GM03348 (cell line): ENCODE measurements at places on chromosomes 4 and X.

DNA sequence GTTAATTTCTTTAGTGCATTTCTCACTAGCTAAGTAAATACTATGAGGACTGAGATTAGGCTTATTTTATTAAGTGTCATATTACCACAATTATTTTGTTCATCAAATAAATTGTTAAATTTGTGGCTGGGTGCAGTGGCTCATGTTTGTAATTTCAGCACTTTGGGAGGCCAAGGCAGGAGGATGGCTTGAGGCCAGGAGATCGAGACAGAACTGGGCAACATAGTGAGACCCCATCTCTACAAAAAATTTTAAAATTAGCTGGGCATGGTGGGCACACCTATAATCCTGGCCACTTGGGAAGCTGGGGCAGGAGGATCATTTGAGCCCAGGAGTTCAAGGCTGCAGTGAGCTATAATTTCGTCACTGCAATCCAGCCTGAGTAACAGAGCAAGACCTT is 6.8 kb downstream of the SEC24D start:
- DNase-seq = no peak

- no peak for DNase-seq
These were observed 50.5 kb downstream of the HELT start for GRCh38 chr4:185068837-185069236.

GRCh38 chr4:142324572-142324971 is 521.5 kb downstream of the INPP4B start:
- no peak for DNase-seq

DNA sequence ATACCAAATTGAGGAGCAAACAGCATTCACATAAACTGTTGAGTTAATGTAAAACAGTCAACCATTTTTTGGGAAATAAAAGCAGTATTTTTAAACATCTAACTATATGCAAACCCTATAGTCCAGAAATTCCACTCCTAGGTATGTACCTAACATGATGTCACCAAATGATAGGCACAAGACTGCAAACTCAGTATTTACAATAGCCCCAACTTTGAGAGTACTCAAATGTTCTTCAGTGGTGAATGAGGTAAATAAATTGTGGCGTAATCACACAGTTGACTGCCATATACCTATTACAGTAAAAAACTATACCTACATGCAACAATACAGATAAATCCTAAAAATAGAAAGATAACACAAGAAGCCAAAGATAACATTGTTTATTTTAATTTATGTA is 1243.8 kb upstream of the ADGRL3 start:
- DNase-seq = no peak

GRCh38 chr4:153485860-153486259 is 19.7 kb downstream of the TMEM131L start:
- DNase-seq = no peak

DNA sequence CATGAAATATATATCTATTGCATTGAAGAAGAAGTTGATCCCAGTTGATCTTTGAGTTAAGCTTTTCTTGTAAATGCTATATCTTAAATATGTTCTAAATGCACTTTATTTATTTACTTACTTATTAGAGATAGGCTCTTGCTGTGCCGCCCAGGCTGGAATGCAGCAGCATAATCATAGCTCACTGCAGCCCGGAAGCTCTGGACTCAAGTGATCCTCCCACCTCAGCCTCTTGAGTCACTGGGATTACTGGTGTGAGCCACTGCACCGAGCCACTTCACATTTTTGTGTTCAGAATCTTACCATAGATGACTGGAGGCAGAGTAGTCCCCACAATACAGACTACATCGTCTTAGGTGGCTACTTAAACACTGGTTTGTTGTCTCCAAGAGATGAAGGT is 324.3 kb upstream of the SLIT2 start:
- DNase-seq = no peak

DNA sequence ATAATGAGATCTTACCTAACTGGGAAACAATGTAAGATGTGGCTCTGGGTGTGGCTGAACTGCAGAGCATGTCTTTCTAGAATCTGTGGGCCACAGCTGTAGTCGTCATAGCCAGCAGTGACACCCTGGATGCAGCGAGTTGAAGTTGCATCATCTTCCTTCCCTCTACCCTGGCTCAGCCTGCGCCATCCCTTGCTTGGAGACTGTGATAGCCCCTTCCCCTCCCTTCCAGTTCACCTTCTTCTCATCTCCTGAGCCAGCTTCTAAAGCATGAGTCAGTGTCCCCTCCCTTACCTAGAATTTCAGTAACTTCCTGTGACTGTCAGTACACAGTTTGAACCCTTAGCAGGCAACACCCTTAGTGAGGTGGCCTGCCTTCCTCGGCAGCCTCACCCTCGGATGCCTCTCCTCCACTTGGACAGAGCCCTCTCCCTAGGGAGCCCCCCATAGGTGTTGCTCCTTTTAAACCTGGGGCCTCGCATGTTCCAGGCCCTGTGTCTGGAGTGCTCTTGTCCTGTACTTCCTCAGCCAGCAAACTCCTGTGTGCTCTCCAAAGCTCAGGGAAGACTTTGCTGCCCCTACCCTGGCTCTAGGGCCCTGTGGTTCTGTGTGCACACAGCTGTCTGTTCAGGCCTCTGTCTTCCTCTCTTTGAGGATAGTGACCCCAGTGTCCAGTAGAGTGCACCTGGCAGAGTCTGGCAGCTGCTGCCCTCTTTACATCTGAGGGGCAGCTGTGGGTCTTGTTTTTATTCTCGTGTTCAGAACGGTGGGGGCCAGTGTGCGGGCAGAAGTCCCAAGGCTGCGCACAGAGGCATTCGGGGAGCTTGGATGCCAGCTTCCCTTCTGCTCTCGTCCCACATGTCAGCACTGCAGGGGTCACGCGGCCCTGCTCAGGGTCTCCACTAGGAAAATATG is 43.7 kb upstream of the TADA2B start:
- DNase-seq = no peak

DNA sequence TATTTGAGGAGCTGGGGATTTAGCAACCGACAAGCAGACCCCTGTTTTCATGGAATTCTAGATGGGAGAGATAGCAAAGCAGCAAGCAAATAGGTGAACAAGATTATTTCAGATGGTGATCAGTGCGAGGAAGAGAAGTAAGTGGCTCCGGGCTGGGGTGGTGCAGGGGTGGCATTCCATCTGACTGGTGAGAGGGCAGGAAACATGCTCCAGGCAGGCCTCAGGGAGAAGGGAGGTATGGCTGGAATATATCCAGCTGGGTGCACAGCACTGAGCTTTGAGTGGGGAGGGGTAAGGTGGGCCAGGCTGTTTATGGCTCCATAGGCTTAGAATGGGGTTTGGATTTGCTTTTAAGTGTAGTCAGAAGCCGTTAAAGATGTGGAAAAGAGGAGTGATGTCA is 21.2 kb downstream of the PTTG2 start:
- no peak for DNase-seq

DNA sequence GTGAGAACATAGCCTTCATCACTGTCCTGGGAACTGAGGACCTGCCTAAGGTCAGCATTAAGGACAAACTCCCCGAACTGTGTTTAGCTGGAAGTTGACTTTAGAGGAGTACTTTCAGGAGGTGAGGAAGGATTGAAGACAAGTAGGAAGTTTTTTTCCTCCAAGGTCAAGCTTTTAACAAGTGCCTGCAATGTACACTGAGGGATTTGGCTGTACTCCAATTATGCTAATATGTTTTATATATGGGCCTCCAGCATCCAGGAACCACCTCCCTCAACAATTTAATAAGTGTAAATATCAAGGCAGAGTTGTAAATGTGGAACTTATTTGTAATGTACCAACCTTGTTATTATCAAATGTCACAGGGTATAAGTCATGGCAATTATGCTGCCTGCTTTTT is 726.2 kb downstream of the RPA4 start:
- DNase-seq = no peak

GRCh38 chr4:169251291-169252235 is 19.2 kb downstream of the SH3RF1 start:
- no peak for DNase-seq

- DNase-seq = peak; percentile 14
These were observed 670.3 kb upstream of the FAM241A start for GRCh38 chr4:111475001-111475400.

GRCh38 chrX:110671068-110671803 is 124.4 kb downstream of the CHRDL1 start:
- no peak for DNase-seq
